ENCODE measurements at places on chromosomes 7 and 10.

DNA sequence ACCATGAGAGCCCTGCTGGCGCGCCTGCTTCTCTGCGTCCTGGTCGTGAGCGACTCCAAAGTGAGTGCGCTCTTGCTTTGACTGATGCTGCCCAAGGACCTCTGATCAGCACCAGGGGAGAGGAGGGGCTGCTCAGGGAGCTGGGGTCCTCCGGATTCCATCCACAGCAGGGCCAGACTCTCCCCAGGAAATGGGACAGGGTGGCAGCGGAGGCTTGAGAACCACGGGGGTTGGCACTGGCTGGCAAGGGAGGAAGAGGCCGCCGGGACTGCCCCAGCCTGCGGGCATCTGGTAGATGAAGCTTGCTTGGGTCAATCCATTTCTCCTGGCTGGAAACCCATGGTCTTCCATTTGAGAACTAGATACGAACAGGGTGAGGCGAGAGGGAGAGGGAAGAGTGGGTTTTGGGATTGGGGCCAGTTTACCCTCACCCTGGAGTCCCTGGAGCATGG, 647 bp downstream of the PLAU start:
- DNase-seq: no peak

GRCh38 chr10:44926751-44927351, 15.7 kb downstream of the TMEM72 start:
- no peak for DNase-seq

DNA sequence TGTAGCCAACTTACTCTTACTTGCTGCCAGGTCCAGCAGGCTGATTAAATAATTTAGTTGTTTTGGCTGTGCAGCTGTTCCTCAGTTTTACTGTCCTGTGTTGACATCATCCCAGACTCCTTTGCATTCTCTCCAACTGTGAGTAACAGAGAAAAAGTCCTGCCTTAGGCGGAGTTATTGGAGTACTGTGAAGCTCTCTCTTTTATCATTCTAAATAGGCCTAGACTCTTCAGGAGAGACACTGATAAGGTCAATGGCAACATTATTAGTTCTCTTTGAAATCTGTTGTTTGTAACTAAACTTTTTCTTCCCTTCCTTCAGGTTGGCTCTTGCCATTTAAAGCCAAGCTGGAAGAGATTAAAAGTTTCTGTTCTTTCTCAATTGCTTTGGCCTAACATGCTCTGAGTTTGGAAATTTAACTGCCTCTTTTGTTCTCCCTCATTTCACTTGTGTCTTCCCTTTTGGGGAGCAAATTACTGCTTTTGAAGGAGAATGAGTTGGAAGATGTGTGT, 215.7 kb upstream of the CSTF2T start:
- no peak for DNase-seq

DNA sequence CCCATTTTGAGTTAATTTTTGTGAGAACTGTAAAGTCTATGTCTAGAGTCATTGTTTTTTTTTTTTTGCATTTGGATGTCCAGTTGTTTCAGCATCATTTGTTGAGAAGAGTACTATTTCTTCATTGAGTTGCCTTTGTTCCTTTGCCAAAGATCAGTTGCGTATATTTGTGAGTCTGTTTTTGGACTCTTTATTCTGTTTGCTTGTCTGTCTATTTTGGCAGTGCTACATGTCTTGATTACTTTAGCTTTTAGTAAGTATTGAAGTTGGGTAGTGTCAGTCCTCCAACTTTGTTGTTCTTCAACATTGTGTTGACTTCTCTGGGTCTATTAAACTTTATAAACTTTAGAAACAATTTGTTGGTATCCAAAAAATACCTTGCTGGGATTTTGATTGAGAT, 31.6 kb downstream of the CCDC7 start:
- no peak for DNase-seq

DNA sequence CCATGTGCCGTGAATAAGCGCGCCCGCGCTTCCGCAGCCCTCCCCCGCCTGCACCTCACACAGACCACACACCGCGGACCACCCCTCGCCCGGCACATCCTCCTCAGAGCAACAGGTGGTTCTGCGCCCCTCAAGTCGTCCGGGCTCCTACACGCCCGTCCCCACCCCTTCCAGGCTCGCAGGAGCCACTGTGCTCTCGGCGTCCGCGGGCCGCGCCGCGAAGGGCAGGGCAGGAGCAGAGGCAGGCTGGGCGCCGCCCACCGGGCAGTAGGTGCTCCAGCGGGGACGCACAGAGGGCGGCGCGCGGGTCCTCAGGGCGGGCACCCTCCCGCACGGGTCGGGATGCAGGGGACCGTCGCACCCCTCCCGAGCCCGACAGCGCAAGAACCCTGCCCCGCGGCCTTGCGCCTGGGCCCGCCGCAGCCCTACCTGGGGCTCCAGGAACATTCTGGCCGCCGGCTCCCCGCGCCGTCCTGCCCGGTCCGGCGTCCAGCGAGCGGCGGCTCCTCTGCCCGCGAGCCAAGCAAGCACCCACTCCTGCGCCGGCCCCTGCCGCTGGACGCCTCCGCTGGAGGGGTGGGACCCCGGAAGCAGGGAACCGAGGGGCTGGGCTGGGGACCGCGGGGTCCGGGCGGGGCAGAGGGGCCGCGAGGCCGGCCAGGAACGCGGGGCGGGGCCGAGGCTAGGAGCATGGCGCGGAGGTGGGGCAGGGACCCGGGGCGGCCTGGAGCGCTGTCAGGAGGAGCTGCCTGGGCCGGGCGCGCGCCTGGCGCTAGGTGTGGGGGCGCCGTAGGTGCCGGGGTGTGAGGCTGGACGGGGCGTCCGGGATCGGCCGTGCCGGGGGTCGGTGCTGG, 37.4 kb downstream of the RASGEF1A start:
- no peak for DNase-seq

GRCh38 chr7:14092331-14092730, 102.9 kb upstream of the ETV1 start:
- no peak for DNase-seq

GRCh38 chr10:52879091-52879807, 106.7 kb upstream of the MBL2 start:
- no peak for DNase-seq

DNA sequence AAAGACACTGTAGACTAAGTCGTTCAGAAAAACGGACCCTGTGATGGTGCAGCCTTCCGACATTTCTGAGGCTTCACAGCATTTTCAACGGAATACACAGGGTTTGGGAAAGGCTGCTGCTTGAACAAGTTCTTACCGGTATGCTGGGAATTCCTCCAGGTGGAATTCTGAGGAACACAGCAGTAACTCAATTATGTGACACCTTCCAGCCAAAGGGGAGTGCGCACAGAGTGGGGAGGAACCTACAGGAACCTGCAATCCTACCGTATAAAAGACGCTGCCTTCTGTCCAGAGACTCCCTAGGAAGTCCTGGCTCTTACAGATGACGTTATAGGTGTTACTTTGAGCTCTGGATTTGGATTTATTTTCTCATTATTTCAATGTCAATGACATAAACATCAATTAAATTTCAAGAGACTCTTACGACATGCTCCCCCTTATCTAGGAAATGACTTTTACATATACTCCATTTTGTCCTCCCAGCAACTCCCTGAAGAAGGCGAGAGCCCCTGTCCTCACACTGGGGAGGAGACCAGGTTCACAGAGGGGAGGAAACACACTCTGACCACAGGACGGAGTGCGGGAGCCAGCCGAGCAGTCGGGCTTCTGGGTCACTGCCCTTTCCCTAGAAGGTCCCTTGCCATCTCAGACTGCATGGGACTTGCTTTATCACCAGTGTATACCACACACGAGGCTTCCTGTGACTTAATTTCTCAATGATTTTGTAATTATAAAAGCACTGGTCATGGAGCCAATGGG, 27.9 kb downstream of the VIPR2 start:
- DNase-seq: no peak

- DNase-seq: no peak
Measured at GRCh38 chr7:151322906-151323305, 18.7 kb upstream of the NUB1 start.

GRCh38 chr7:146902728-146903127, 786.1 kb downstream of the CNTNAP2 start:
- DNase-seq: no peak
